G401 (cell line): ENCODE measurements at places on chromosomes 12 and 14. TPM values are rescaled to one million over a fixed set of nuclear protein-coding genes. Genes with fewer than 3 reads are reported as not detected.

Gene PTPRR
- not detected in 2 replicates for total RNA-seq

Gene DCN
- not detected in 2 replicates for total RNA-seq

Gene NGB
- total RNA-seq, result not detected in 2 replicates

Gene DEPDC4
- 0.10 and 1.5 TPM in 2 replicates for total RNA-seq

Gene BCL11B
- not detected in 2 replicates for total RNA-seq

Gene C3AR1
- not detected in 2 replicates for total RNA-seq

Gene IQSEC3
- total RNA-seq, result not detected in 2 replicates

Gene CIT
- total RNA-seq, result 11.3 and 27.2 TPM in 2 replicates
